ENCODE measurements at places on chromosomes 6 and 20.

GRCh38 chr6:55892749-55893357 lies 17.5 kb upstream of the BMP5 start:
- DNase-seq, result no peak

GRCh38 chr6:126481319-126481718 lies 141.4 kb downstream of the CENPW start:
- no peak for DNase-seq

DNA sequence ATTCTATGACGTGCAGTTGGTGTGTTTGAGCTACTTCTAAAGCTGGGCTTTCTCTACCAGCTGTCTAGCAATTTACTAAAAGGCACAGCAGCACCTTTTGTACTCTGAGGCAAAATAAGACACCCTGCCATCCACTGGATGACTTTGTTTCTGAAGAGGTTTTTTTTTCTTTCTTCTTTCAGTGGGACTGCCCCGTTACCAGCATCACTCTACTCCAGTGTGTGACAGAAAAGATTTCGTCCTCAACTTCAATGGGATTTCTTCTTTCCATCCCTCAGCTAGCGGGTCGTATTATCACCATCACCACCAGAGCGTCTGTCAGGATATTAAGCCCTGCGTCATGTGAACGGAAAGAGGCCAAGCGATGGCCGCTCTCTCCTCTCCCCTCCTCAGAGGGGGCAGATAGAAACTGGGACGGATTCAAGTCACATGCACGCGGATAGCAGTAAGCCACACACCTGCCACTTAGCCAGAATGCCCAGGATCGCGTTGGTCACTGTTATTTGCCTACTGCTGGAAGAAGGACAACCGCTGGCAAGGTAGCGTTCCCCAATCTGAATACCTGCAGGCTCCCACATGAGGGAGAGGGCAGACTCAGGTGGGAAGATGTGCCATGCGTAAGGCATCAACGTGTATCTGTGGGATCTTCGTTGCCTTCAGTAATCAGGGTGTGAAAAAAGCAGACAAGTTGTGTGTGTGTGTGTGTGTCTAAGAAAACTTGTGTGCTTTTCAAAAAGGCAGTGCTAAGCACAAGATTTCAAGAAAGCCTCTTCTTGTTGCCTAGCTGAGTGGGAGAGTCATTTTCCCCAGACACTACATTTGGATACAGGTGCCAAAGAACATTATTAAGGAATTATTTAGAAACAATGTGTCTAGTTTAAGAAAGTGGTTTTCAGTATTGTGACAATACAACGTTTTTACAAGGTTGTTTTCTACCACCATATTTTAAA lies 5.4 kb downstream of the FOXF2 start:
- DNase-seq, result no peak

- no peak for DNase-seq
Observed at GRCh38 chr6:143937668-143937970, 70.4 kb downstream of the PLAGL1 start.

DNA sequence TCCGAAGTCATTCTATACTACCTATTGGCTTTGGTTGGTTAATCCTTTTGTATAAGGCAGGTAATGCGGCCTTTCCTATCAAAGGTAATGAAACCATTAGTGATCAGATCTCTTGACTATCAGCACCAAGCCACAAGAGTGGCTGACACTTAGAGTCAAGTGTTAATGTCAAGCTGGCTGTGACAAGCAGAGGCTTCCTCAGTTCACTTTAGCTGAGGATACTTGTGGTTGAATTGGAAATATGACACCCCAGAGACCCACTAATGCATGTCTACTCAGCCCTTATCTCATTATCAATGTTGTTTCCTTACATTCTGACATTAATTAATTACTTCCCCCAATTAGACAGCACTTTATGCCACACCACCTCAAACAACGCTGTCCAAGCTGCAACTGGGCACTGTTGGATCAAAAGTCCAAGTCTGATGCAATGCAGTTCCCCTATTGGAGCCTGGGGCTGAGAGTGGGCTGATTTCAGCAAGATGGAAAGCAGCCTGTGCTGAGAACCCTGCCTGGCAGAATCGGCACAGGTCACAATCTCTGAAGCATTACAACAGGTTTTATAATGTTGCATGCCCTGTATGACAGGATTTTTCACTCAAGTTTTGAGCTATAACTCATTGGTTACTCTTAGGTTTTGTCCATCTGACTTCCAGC lies 273.5 kb downstream of the COL12A1 start:
- DNase-seq, result no peak

- no peak for DNase-seq
Observed at GRCh38 chr20:22575737-22576136, 8.6 kb downstream of the FOXA2 start.

GRCh38 chr6:47126647-47127391 lies 84.7 kb upstream of the ADGRF1 start:
- no peak for DNase-seq

- DNase-seq, result no peak
Observed at GRCh38 chr6:157261606-157262005, 61.7 kb downstream of the TMEM242 start.

DNA sequence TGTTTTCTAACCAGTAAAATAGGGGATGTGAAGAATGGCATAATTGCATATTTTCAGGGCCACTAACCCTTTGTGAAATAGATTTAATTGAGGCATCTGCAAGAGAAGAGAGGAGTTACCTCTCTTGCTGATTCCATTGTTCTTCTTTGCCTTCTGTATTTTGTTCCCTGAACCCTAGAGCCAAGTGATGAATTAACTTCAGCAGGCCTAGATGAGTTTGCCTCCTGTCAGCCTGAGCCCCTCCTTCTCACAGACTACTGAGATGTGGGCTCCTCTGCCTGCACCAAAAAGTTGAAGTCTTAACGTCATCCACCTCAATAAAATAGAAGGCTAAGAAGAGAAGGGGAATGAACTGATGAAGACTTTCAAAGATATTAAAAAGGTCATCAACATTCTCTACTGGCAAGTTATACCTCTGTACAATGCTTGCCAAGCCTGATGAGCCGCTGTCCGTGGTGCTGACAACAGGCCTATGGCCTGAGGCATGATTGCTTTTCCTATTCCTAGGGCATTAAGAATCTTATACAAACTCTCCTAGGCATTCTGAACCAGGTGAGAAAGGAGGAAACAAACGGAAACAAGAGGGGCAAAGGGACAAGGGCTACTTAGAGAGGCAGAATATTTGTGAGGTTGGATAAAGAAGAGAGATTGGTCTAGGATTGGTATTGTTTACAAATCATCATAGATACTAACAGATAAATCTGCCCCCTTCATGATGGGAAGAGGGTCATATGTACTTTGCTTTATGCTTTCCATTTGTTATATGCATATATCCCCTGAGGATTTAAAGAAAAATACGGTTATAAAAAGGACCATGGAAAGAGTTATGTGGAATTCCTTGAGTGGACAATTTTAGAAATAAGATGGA lies 46.8 kb downstream of the CD24 start:
- peak; percentile 15 for DNase-seq

- no peak for DNase-seq
Observed at GRCh38 chr20:23613676-23614075, 8.0 kb upstream of the CST9 start.

- DNase-seq, result no peak
Observed at GRCh38 chr6:167152862-167153261, 4.9 kb downstream of the GPR31 start.
